Naive thymus-derived CD8-positive, alpha-beta T cell (primary cell): ENCODE measurements at places on chromosomes 12 and 14. TPM values are rescaled to one million over a fixed set of nuclear protein-coding genes. Genes with fewer than 3 reads are reported as not detected.

DNA sequence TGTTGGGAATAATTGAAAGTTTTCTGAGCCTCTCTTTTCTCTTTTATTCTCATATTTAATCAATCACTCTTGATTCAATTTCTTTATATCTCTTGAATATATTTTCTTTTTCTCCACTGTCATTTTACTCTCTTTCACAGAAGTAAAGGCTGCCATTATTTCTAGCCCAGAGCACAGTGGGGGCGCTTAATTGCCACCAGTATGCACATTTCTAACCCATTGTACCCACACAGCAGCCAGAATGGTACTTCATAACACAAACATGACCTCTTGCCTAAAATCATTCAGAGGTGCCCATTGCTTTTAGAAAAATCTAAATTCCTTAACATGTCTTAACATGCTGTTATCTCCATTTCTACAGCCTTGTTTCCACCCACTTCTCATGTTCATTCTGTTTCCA, 190.2 kb upstream of the LMO3 start:
- no peaks in the 10 kb centered on the region for H3K4me1 ChIP-seq
- H3K4me3 ChIP-seq: no peak overlapping the region
- no peak overlapping the region for H3K27ac ChIP-seq

GRCh38 chr12:51848326-51848727, at the start of gene FIGNL2:
Gene FIGNL2 (minus strand): TSS chr12:51848718. CDS start chr12:51822413, 26,305 bp downstream.
- peak within 1 kb of the TSS; percentile 63 for H3K4me3 ChIP-seq
- no peaks in the 10 kb centered on the region for H3K36me3 ChIP-seq
- H3K27ac ChIP-seq: no peak within 1 kb of the TSS
- peaks cover 40% of the 10 kb centered on the region for H3K4me1 ChIP-seq
- peaks cover 6% of the 10 kb centered on the region for H3K27me3 ChIP-seq

- peaks cover 4% of the 10 kb centered on the region for H3K4me1 ChIP-seq
- no peak for DNase-seq
- H3K36me3 ChIP-seq: no peaks in the 10 kb centered on the region
- no peak overlapping the region for H3K27ac ChIP-seq
Observed at GRCh38 chr14:104095426-104096310, 10.2 kb downstream of the ASPG start.

- no peak overlapping the region for H3K4me3 ChIP-seq
- H3K36me3 ChIP-seq: no peaks in the 10 kb centered on the region
- no peak for DNase-seq
- peaks cover 3% of the 10 kb centered on the region for H3K27me3 ChIP-seq
- H3K4me1 ChIP-seq: no peaks in the 10 kb centered on the region
- no peak overlapping the region for H3K27ac ChIP-seq
Observed at GRCh38 chr12:65756956-65757511, 67.2 kb upstream of the HMGA2 start.

GRCh38 chr12:100656141-100656540, 82.7 kb downstream of the GAS2L3 start:
- no peaks in the 10 kb centered on the region for H3K4me1 ChIP-seq
- H3K36me3 ChIP-seq: no peaks in the 10 kb centered on the region
- DNase-seq: no peak
- no peak overlapping the region for H3K27ac ChIP-seq

- H3K4me1 ChIP-seq: no peaks in the 10 kb centered on the region
- H3K27ac ChIP-seq: no peak overlapping the region
- peaks cover 13% of the 10 kb centered on the region for H3K27me3 ChIP-seq
- no peak overlapping the region for H3K4me3 ChIP-seq
Observed at GRCh38 chr14:76420827-76421226, 44.9 kb downstream of the ESRRB start.

OR6C2 gene
- total RNA-seq: not detected

NRXN3 gene
- total RNA-seq: not detected

CLEC7A gene
- total RNA-seq: not detected

SPIC gene
- total RNA-seq: not detected
